ENCODE measurements at places on chromosomes 2 and 18. TPM values are rescaled to one million over a fixed set of nuclear protein-coding genes. Genes with fewer than 3 reads are reported as not detected.

DNA sequence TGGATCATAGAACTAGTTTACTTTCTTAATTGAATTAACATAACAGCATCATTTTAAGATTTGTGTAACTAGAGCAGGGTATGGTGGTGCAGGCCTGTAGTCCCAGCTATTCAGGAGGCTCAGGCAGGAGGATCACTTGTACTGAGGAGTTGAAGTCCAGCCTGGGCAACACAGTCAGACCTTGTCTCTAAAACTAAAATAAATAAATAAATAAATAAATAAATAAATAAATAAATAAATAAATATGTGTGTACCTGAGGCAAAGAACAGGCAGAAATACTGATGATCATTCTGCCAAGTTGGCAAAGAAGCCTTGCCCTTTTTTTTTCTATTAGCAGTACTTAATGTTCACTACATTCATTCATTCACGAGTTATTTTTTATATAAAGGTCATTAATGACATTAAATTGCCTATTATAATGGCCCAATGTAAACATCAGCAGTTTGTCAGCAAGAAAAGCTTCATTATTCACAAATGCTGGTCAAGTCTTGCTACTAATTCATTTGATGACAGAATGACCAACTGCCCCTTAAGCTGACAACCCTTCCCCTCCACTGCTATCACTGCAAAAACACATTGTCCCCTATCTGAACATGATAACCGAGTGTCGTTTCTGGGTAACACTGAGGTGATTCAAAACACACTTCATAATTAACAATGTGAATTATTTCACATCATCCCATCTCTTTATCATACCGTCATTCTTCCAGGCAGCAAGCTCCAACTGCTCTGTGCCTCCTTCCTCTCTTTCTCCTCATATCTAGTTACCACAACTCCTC is 39.0 kb downstream of the ARL5A start:
- no peak for DNase-seq

HPCAL1 gene
- 13.7 TPM for polyA plus RNA-seq

MPP4 gene
- 0.27 TPM for polyA plus RNA-seq

RAX gene
- polyA plus RNA-seq = not detected

- no peak for DNase-seq
These were observed 435.4 kb downstream of the BCL11A start for GRCh38 chr2:60118061-60118460.

DNA sequence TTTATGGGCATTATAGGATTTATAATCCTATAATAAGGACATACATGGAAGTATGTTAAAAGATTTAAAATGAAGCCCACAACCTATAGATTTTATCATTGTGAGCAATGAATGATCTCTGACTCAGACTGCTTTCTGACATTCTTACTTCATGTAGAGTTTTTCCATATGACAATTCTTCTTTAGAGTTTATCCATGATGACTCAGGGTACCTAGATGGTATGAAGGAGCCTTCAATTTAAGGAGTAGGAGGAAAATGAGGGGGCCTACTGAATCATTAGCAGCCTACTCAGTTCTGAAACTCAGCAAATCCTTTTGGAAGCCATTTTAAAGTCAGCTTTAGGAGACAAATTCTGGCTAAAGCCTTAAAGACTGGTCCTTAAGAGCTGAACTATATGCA is 10.4 kb downstream of the PELI1 start:
- no peak for DNase-seq

MTX2 gene
- polyA plus RNA-seq = 36.8 TPM

- no peak for DNase-seq
These were observed 16.7 kb upstream of the MC4R start for GRCh38 chr18:60389314-60389713.

MOCOS gene
- 2.2 TPM for polyA plus RNA-seq

DNA sequence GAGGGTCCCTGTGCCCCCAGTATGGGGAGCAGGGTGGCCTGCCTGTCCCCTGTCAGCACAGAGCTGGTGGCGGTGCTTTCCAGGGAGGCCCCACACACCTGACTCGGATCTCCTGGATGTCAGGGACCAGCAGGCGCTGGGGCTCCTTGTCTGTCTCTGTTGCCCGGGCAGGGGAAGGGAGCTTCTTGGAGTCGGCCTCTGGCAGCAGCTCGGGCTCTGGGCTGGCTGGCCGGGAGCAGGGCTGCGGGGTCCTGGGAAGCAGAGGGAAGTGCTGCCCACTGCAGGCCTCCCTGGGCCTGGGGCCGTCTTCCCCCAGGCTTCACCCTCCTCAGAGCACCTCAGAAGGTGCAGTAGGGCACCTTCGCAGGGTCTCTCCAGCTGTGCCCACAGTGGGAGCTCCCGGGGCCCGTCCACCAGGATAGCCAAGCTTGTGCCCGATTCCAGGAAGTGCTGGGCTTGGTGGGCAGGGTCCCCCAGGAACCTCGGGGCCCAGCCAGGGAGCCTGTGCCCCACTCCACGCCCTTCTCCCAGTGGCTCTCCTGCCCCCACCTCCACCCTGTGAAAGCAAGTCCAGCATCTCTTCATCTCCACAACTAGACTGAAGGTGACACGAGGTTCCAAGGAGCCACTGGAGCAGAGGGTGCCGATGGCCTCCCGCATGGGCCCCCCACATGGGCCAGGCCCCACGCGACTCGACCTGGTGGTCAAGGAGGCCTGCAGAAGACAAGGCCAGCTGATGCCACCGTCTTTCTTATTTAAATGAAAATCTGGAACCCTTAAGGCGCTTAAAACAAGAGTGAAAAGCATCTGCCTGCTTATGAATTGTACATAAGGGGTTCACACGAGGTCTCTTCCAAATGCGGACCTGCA is 28.2 kb downstream of the AQP12A start:
- no peak for DNase-seq

DNA sequence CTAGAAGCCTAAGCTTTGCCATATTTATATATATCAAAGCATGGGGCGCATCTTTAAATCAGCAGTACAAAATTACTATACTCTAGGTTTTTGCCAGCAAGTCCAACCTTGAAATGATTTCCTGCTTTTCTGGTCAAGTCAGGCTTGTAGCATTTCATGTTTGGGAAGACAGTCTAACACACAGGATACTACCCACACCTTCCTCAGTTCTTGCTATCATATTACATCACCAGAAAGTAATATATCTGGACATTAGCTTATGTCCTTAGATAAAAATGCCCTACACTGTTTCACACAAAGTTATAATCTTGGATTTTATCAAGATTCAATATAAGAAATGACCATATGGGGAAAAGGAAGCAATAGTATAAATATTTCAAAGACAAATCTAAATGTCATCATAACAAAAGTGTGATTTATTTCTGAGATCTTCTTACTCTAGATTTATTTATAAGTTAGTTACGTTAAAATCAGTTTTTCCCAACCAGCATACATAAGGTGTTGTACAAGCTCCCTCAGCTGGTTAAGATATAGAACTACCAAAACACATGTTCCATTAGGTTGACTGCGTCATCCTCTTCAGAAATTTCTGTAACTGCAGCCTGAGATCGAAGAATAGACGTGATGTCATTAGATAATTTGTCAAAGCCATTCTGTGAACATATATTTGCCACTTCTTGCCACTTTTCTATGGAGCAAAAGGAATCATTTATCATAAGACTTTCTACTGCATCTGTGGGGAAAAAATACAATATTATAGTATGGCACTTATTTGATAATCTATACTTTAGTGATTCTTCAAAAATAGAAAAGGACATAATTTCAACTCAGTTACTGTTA is 56.6 kb downstream of the CLHC1 start:
- DNase-seq = peak; percentile 32

KANSL1L gene
- 2.1 TPM for polyA plus RNA-seq

Measured in keratinocyte (primary cell).